Cerebellum (tissue), 4 donors: ENCODE measurements at places on chromosomes 2 and 18. TPM values are rescaled to one million over a fixed set of nuclear protein-coding genes. Genes with fewer than 3 reads are reported as not detected.

CTNNA2 gene
- 114 TPM for total RNA-seq

GRCh38 chr18:46416706-46417638, 240.0 kb downstream of the LOXHD1 start:
- DNase-seq, result no peak

GRCh38 chr2:39232141-39232540, 11.6 kb downstream of the CDKL4 start:
- no peak for DNase-seq

GRCh38 chr18:5444269-5444668, 99.5 kb downstream of the EPB41L3 start:
- DNase-seq, result no peak

DNA sequence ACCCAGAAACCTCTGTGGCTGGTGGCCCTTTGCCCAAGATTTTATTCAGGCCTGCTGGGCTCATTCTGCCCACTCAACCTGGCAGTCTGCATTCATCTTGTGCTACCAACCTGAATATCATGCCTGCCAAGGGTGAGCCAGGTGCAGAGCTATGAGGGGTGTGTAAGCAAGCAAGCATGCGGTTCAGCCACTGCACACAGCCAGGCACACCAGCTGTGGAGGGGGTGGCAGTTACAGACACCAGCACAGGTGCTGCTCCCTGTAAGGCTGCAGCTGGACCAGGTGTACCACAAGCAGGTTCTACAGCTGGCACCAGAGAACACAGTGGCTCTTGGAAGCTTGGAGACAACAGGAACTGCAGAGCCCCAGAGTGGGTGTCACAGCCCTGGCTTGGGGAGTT, 633.2 kb downstream of the FBXO15 start:
- no peak for DNase-seq
